CD4-positive, alpha-beta T cell treated with Interleukin-21 for 1 hour (primary cell): ENCODE measurements at places on chromosomes 7 and 10.

DNA sequence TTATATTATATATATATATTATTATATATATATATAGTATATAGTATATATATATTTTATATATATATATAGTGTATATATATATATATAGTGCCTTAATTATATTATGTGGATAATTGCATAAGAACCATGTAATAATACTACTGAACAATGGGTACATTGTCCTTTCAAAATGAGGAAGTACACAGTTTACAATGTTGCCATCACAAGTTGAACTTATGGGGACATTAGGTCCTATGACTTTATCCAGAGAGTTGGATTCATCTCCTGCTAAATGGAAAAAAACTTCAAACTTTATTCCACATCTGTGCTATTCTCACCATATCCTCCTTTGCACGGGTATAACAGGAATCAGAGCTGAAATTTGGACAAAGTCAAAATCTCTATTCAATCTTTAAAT lies 105.0 kb upstream of the AGR3 start:
- no peak for DNase-seq

GRCh38 chr7:5344342-5344741 lies 61.6 kb downstream of the SLC29A4 start:
- no peak for DNase-seq

- DNase-seq = no peak
These were observed 174.8 kb downstream of the JAZF1 start for GRCh38 chr7:28005847-28006231.

DNA sequence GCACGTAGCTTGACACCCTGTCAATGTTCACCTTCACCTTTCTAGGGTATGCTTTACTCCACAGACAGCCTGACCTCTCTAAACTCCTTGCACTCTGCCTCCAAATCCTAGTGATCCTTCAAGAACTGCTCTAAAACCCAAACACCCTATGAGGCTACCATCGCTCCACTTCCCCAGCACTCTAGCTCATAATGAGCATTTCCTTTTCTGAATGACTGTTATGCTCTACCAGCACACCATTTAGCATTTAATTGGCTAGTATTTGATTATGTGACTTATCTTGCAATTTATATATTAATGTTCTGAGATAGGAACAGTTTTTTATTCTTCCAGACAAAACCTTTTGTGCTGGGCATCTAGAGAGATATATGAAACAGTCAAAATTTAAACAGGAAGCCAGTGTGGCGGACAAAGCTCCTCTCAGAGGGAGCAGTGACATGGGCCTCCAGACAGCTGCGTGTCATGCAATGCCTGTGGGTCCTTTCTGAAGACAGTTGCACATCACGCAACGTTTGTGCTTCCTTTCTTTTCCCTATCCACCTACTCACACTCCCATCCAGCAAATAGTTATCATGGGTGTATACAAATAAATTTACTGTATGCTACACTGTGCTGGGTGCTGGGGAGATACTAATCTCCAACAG lies 86.3 kb downstream of the ALOX5 start:
- no peak for DNase-seq

DNA sequence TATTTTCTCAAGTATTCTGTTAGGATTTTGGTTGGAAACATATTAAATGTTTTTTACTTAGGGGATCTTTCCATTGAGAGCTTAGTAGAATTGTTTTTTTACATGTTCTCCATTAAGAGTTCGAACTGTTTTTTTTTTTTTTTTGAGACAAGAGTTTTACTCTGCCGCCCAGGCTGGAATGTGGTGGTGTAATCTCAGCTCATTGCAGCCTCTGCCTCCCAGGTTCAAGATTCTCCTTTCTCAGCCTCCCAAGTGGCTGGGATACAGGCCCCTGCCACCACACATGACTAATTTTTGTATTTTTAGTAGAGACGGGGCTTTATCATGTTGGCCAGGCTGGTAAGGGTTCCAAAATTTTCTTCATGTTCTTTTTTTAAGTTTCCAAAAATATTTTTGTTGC lies 33.2 kb downstream of the MPLKIP start:
- no peak for DNase-seq

DNA sequence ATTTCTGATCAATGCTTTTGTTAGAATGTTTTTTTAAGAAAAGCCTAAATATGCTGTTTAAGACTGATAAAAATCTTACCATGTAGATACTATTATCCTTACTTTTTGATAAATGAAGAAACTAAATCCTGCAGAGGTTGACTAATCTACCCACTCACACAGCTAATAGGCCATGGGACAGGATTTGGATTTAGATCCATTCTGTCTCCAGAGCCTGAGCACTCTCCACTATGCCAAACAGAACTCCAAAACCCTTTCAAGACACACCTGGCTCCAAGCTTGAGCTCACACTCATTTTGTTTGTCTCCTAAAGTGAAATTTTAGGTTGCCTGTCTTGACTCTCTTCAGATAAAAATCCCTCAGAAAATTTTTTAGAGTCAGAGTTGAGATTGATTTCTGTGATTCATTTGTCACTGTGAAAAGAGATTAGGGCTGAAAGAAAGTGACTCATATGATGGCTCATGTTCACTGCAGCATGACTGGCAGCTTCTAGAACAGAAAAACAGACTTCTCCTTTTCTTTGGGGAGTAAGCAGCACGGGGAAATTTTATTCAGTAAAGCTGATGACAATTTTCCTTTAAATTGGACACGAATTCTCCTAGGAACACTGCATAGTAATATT lies 132.3 kb upstream of the POT1 start:
- DNase-seq = no peak

GRCh38 chr10:24331457-24331856 lies 122.5 kb downstream of the KIAA1217 start:
- no peak for DNase-seq

- no peak for DNase-seq
These were observed 541.5 kb upstream of the C7orf33 start for GRCh38 chr7:148049068-148049467.
